ENCODE measurements at places on chromosomes 2 and 18.

- H3K36me3 ChIP-seq: no peaks in the 10 kb centered on the region
- peaks cover 3% of the 10 kb centered on the region for H3K4me1 ChIP-seq
- no peak overlapping the region for H3K4me3 ChIP-seq
- H3K27ac ChIP-seq: no peak overlapping the region
These were observed 31.0 kb upstream of the GALR1 start for GRCh38 chr18:77218642-77219041.

DNA sequence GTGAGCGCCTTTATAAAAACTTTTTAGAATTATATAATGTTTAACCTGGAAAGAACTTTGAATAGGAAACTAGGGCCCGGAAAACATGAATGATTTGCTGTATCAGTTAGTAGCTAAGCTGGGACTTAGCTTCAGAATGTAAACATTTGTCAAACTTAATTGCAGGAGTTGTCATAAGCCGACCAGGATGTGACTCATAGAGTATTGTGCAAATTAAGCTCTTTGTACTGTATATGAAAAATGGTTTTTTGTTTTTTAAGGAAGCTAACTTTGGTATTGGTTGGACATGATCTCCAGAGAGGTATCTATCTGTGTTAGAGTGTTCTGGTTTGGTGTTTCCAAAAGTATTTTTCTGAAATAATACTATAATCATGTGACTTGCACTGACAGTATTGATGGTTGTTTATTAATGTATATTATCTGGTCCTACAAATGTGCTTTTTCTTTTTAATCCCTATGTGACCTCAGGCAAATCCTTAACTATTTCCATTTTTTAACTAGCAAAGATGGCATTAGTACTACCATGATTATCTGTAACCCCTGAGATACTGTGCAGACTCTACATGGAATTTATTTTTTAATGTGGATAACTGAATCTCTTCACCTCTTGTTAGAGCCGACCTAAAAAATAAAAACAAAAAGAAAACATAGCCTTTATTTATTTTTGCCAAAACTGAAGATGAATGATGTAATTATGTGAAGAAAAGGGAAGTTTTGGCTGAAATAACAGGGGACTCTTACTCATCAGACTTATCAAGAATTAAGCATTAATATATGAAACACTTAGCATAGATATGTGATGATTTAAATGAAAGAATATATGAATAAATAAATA lies 11.7 kb downstream of the YIPF4 start:
- no peak overlapping the region for H3K4me3 ChIP-seq
- peaks cover 16% of the 10 kb centered on the region for H3K4me1 ChIP-seq
- H3K27ac ChIP-seq: no peak overlapping the region
- no peaks in the 10 kb centered on the region for H3K27me3 ChIP-seq
- no peak for DNase-seq

DNA sequence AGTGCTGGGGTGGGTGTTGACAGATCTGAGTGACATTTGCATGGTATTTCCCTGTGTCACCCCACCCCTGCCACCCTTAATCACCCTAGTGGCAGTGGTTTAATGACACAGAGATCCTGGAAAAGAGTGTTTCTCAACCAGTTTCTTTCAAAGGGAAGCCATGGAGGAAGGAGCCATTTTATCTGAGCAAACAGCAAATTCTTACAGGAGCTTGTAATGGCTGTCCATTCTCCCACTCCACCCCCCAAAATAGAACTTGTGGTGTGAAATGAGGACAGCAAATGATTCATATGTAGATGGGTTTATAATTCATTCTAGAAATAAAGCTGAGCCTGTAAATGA lies 51.5 kb downstream of the CDC42EP3 start:
- no peak overlapping the region for H3K27ac ChIP-seq
- H3K4me1 ChIP-seq: peaks cover 40% of the 10 kb centered on the region
- DNase-seq: no peak
- no peaks in the 10 kb centered on the region for H3K27me3 ChIP-seq
- peaks cover 3% of the 10 kb centered on the region for H3K36me3 ChIP-seq

DNA sequence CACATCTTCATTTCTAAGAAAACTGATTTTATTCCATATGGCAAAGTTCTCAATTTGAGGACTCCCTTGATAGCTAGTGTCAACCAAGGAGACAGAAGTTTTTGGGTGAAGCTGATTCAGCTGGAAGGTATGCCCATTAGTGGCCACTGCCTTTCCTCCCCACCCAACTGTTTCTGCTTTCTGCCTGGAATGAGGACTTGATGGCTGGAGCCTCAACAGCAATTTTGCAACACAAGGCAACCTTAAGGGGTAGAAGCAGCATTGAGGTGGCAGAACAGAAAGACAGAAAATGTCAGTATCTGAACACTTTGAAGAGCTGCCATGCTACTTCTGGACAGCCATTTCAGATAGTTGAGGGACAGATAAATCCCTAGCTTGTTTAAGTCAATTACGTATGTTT lies 47.0 kb downstream of the INHBB start:
- H3K4me1 ChIP-seq: no peaks in the 10 kb centered on the region
- H3K27ac ChIP-seq: no peak overlapping the region
- DNase-seq: no peak
- no peaks in the 10 kb centered on the region for H3K36me3 ChIP-seq
- H3K4me3 ChIP-seq: no peak overlapping the region

All from activated naive CD4-positive, alpha-beta T cell treated with anti-CD3 and anti-CD28 coated beads, Interleukin-2, amount 10 ng/mL, durations not matched to agents 7 days and 5 days (primary cell).